ENCODE measurements at places on chromosomes 13 and 19.

DNA sequence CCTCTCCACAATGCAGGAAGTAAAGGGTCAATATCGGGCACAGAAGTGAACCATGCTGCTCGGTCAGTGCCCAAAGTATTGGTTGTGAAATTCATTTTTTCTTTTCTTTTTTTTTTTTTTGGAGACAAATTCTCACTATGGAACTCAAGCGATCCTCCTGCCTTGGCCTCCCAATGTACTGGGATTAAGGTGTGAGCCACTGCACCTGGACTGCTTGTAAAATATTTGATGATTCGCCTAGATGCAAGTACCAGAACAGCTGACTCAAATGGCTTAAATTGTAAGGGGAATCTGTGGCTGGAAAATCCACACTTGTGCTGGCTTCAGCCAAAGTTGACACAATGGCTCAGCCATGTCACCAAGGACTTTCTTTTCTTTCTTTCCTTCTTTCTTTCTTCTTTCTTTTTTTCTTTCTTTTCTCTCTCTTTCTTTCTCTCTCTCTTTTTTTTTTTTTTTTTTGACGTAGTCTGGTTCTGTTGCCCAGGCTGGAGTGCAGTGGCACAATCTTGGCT, 43.7 kb downstream of the NUMBL start:
- DNase-seq: no peak

- DNase-seq: no peak
These were observed 451.3 kb downstream of the OXGR1 start for GRCh38 chr13:96542986-96543385.

DNA sequence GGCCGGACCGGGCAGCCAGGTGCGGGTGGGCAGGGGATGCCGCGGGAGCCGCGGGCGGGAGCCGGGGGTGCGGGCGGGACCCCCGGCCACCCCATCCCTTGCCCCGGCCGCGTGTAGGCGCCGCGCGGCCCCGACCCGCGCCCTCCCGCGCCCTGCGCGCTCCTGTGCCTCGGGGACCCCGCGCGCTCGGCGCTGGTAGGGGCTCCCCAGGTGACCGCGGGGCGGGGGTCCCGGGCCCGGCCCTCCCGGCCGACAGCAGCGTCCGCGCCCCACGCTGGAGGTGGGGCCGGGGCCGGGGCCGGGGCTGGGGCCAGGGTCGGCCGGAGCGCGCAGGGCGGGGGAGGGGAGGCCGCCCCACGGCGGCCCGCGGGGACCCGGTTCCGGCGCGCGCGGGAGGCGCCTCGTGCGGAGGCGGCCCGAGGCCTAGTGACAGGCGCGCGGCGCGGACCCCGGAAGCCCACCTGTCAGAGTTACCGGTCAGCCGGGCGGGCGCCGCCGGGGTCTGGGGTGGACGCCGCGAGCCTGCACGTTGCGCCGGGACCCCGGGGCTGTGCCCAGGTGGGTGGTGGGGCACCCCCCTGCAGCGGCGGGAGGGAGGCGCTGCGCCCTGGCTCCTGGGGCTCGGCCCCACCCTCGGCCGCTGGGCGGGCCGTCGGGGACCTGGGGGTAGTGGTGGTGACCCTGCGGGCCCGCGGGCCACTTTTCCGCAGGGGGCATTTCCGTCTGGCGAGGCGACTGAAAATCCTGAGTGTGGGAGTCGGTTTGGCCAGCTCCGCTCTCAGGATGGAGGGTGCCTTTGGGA, 518 bp downstream of the TFDP1 start:
- no peak for DNase-seq

GRCh38 chr13:23470790-23471614, 37.5 kb upstream of the SACS start:
- DNase-seq: no peak

- DNase-seq: no peak
These were observed 41.3 kb downstream of the MYH14 start for GRCh38 chr19:50244695-50245094.

GRCh38 chr19:1584500-1585242, 8.0 kb downstream of the MBD3 start:
- DNase-seq: no peak

- no peak for DNase-seq
These were observed 539 bp downstream of the PLD3 start for GRCh38 chr19:40348961-40349507.

DNA sequence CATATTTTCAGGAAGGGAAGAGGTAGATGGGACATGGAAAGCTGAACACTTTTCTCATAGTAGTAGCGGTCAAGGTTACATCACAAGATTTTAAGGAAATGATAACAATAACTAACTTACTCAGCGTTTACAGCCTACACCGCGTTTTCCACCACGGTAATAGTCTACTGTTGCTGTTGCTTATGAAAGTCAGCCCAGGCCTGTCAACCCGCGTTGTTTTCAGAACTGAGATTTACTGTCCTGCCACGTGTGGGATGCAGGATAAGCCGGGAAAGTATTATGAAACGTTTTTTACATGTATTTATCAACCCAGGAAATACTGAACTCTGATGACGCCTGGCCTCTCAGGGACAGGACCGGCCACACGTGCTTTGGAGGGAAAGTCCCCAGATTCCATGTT, 36.0 kb upstream of the LAMP1 start:
- no peak for DNase-seq

DNA sequence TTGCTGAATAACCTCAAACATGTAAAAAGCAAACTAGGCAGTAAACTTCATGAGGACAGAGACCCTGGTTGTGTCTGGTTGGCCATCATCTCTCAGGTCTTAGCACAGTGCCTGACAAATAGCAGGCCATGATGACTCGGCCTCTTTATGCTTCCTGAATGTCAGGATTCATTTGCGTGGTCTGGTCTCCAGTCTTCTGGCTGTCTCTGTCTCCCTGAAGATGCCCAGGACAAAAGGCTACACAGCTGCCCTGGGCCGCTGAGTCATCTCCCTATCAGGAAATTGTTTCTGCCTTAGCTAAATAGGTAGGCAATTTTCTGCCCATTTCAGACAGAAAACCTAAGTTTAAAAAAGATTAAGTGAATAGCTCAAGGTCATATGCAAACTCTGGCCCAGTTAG, 84.1 kb upstream of the FNDC3A start:
- no peak for DNase-seq

GRCh38 chr13:20127262-20127561, 33.6 kb downstream of the GJA3 start:
- no peak for DNase-seq

GRCh38 chr19:28710278-28710677, 502.7 kb downstream of the UQCRFS1 start:
- DNase-seq: no peak

GRCh38 chr19:48239120-48239519, 16.6 kb downstream of the CARD8 start:
- DNase-seq: no peak

DNA sequence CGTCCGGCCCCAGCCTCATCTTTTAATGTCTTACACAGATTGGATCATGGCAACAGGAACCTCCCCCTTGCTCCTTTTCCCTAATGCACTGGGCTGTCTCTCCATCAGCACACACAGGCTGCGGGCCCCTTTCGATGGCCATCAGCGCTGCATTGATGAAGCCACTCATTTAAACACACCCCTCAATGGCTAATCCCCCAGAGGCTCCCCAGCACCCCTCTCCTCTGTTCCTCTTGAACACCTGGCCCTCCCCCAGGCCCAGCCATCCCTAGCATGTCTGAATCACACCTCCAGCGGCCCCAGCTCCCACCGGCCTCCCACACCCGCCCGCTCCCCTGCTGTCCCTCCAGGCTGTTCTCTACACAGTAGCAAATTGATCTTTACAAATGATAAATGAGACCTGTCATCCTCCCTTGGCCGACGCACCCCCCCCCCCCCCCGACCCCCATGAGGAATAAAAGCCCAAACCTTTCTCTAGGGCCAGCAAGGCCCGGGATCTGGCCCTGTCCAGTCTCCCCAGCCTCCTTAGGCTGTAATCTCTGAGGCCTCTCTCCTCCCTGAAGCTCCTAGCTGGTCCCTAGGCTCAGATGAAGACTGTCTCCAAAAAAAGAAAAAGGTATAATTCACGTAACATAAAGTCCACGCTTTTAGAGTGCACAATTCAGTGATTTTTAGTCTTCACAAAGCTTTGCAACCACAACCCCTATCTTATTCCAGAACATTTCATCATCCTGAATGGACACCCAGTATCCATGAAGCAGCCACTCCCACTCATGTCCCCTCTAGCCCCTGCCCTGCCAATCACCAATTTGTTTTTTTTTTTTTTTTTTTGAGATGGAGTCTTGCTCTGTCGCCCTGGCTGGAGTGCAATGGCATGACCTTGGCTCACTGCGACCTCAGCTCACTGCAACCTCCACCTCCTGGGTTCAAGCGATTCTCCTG, 7.4 kb downstream of the RPL28 start:
- DNase-seq: no peak

Data from esophagus squamous epithelium (tissue), 5 donors.